ENCODE measurements at places on chromosomes 2 and 18. TPM values are rescaled to one million over a fixed set of nuclear protein-coding genes. Genes with fewer than 3 reads are reported as not detected.

Gene LRATD1
- 59.5 TPM for total RNA-seq

Gene EVA1A
- 0.72 TPM for total RNA-seq

Gene PLB1
- 3.6 TPM for total RNA-seq

Gene RFTN2
- total RNA-seq: 1.9 TPM

Gene NYAP2
- total RNA-seq: not detected

Gene TTN
- 1.3 TPM for total RNA-seq

Gene SLC5A6
- total RNA-seq: 27.7 TPM

Gene SP5
- total RNA-seq: 2.1 TPM

Gene METTL4
- total RNA-seq: 7.6 TPM

Gene SNORC
- total RNA-seq: 48.1 TPM

Gene VIL1
- total RNA-seq: 194 TPM

Gene SEMA4F
- total RNA-seq: 5.7 TPM

Gene ABI2
- total RNA-seq: 17.1 TPM

DNA sequence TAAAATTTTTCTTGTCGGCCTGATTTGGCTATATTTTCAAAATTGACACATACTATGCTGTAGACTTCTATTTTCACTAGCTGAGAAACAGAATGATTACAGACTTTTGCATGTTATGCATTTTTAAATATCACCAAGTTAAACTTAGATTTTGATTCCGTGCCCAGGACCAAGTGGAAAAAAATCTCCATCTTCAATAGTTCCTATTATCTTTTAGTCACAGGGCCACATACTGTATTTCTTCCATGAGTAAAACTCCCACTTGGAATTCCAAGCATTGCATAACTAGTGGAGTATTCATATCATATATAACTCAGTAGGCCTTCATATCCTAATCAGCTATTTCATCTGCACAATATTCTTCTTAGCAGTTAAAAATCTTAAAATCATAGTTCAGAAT lies 470.9 kb downstream of the ARHGAP15 start:
- no peak for DNase-seq

GRCh38 chr2:46703588-46703987 lies 212.0 kb downstream of the MCFD2 start:
- DNase-seq: no peak

DNA sequence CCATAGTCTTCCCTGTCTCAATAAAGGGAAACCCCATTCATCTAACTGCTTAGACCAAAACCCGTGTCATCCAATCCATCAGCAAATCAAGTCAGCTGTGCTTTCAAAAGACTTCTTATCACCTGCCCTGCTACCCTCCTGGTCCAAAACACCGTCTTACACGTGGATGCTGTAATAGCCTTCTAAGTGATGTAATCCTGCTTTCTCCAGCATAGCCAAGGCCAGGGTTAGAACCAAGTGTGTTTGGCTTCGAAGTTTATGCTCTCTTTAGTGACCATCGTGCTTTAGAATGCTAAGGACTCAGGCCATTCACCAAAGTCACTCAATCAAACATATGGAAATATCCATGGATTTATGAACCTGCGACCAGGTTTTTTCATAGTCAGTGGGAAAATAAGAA lies 25.5 kb downstream of the NEB start:
- no peak for DNase-seq

- DNase-seq: no peak
These were observed 118.5 kb upstream of the COL5A2 start for GRCh38 chr2:189298038-189298437.

DNA sequence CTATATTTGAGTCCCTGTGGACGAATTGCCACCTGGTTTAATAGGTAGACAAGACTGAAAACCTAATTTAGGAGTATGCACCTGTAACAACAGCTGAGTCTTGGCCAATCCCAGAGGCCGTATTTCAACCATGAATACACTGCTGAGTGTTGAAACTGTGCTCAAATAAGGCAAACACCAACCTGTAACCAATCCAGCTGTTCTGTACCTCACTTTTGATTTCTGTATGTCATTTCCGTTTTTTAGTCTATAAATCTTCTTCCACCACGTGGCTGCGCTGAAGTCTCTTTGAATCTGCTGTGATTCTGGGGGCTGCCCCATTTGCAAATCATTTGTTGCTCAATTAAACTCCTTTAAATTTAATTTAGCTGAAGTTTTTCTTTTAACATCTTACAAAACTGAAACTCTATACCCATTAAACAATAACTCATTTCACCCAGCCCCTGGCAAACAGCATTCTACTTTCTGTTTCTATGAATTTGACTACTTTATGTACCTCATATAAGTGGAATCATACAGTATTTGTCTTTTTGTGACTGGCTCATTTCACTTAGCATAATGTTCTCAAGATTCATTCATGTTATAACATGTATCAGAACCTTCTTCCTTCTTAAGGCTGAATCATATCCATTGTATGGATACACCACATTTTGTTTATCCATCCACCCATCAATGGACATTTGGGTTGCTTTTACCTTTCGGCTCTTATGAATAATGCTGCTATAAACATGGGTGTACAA lies 7.5 kb upstream of the YPEL5 start:
- DNase-seq: no peak

DNA sequence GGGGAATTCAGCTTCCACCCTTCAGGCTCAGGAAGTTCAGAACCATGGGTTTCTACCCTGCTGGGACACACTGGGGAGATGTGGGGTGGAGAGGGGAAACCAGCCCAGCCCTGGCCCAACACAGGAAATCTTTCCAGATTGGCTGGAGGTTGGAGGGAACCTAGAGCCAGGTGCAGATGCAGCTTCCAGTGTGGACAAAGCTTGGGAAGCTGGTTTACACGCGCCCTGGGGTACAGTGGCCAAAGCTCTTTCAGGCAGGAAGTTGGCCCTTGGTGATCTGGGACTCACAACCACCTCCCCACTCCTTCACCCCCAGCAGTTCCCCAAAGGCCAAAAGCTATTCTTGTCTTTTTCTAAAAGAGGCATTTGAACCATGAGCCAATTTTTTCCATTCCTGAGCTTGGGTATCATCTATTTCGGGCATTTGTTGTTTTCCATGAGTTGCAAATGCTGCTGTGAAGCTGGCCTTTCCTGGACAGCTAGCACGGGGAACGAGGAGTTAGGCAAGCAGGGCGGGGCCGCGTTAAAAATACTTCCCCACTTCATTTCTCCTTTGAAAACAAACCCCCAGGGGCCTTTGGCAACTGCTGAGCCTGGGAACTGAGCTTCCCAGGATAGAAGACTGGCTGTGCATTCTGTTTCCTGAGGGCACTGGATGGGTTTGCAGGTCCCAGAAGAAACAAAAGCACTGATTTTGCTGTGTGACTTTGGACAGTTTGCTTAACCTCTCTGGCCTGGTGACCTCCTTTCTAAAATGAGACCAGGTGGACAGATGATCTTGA lies 3.1 kb upstream of the ARID5A start:
- DNase-seq: peak; percentile 76

GRCh38 chr2:231920366-231920765 lies 5.8 kb downstream of the NPPC start:
- DNase-seq: no peak

DNA sequence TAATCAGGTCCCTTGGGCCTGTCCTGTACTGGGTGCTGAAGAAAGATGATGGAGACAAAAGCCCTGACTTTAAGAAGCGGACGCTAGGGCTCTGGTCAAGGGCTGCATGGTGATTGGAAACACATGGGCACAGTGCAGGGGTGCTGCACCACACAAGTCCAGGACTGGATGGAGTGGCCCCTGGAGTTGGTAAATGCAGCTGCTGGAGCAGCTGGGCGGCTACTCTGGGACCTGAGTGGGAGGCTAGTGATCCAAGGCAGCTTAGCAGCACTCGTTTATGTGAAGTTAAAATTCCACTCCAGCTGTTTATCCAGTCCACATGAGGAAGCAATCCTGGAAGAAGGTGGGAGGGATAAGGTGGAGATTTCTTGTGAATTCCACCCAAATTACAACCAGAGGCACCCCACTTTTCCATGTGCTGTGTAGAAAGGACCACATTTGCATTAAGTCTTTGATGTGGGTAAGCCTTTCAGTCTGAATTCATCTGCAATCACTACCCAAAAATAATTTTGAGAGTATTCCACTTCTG lies 24.9 kb downstream of the MERTK start:
- no peak for DNase-seq

- no peak for DNase-seq
These were observed 13.6 kb downstream of the CRIM1 start for GRCh38 chr2:36369163-36369562.

GRCh38 chr2:24175631-24176187 lies 856 bp downstream of the FAM228A start:
- DNase-seq: no peak

GRCh38 chr18:2471523-2471922 lies 99.8 kb downstream of the METTL4 start:
- DNase-seq: no peak

- no peak for DNase-seq
These were observed 180.0 kb upstream of the NXPH2 start for GRCh38 chr2:138960191-138960590.

DNA sequence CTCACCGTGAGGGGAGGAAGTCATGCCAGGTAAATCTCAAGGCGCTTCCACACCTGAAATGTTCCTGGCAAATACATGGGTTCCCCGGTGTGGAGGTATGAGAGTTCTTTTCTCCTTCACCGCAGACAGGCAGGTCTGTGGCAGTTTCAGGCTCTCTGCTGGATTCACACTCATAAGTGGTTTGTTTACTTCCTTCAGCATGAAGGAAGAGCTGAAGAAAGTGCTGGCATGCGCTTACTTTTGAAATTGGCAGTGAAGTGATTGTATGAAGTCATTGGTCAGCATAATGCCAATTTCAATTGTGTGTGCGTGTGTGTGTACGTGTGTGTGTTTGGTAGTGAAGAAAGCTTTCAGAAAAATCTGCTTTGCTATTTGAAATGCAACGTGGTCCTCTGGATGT lies 43.4 kb downstream of the RNF144A start:
- no peak for DNase-seq

GRCh38 chr2:234306426-234307173 lies 190.3 kb downstream of the ARL4C start:
- no peak for DNase-seq

- DNase-seq: no peak
These were observed 31.6 kb downstream of the B3GNT2 start for GRCh38 chr2:62227386-62228075.

DNA sequence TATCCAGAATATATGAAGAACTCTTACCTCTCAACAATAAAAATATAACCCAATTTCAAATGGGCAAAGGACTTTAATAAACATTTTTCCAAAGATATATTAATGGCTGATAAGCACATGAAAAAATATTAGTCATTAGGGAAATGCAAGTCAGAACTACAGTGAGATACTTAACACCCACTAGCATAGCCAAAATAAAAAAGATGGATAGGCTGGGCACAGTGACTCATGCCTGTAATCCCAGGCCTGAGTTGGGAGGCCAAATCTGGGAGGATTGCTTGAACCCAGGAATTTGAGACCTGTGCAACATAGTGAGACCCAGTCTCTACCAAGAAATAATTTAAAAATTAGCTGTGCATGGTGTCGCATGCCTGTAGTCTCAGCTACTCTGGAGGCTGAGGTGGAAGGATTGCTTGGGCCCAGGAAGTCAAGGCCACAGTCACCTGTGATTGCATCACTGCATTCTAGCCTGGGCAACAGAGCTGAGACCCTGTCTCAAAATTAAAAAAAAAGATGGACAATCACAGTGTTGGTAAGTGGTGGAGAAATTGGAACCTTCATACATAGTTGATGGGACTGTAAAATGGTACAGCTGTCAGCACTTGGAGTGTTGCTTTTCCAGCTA lies 25.1 kb downstream of the MARCHF7 start:
- DNase-seq: no peak

DNA sequence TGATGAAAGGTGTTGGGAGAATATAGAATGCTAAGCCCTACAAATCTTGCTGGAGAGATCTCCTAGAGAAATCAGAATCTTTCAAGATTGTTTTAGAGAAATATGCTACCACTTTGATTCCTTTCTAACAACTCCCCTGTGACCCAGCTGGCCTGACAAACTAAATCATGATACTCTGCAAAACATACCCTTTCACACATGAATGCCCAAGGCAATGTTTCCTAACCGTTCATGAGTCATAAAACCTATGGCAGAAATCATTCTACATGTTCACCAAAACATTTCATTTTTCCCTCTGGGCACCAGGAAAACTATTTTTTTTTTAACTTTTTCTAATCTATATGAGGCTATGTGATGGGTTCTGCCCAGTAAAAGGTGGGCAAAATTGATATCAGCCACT lies 77.8 kb upstream of the SETBP1 start:
- no peak for DNase-seq

DNA sequence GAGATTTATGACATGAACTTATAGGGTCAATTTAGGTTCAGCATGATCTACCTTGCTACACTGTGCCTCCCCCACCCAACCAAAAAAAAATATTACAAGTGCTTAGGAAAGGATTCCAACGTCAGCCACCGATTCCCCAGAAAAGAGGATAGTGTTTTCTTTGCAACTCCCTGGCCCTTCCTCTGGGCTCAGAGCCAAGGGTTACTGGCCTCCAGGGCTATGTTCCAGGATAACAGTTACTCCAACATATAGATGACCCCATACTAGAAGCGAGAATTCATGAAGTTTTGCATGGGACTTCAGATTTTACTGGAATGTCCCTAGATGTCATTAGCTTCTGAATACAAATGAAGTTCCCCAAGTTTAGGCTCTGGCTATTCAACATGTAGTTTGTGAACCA lies 172.1 kb downstream of the UPP2 start:
- DNase-seq: no peak

DNA sequence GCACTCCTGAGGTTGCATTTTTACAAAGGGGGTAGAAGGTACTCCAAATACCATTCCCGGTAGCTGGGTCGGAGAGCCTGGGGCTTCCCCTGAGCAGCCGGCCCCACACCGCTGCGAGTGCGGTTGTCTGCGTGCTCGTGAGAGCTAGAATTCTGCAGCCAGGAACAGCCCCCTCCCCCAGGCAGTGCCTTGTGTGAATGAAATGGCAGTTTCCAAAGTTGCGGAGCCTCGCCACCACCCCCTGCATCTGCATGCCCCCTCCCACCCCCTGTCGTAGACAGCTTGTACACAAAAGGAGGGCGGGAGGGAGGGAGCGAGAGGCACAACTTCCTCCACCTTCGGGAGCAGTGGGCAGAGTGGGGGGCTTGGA lies 1.1 kb downstream of the MYCN start:
- DNase-seq: no peak
